ENCODE measurements at places on chromosomes 2 and 18.

GRCh38 chr2:29174937-29175336 lies 59.7 kb downstream of the CLIP4 start:
- H3K27me3 ChIP-seq, result no peaks in the 10 kb centered on the region
- H3K4me1 ChIP-seq, result peaks cover 8% of the 10 kb centered on the region
- H3K27ac ChIP-seq, result no peak overlapping the region
- H3K4me3 ChIP-seq, result no peak overlapping the region
- peaks cover 55% of the 10 kb centered on the region for H3K36me3 ChIP-seq

DNA sequence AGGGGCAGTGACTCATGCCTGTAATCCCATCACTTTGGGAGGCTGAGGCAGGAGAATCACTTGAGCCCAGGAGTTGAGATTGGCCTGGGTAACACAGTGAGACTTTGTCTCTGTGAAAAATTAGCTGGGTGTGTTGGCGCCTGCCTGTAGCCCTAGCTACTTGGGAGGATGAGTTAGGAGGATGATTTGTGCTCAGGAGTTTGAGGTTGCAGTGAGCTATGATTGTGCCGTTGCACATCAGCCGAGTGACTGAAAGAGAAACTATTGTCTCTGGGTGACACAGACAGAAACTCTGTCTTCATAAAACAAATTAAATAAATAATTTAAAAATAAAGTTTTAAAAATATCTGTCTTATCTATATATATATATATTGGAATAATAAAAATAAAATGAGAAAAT lies 1844.6 kb upstream of the PIK3C3 start:
- H3K36me3 ChIP-seq, result no peaks in the 10 kb centered on the region
- no peaks in the 10 kb centered on the region for H3K27me3 ChIP-seq
- H3K27ac ChIP-seq, result no peak overlapping the region

- H3K27ac ChIP-seq, result no peak overlapping the region
- no peak for DNase-seq
- H3K4me1 ChIP-seq, result peaks cover 10% of the 10 kb centered on the region
- H3K4me3 ChIP-seq, result no peak overlapping the region
- H3K36me3 ChIP-seq, result peaks cover 3% of the 10 kb centered on the region
Observed at GRCh38 chr18:79208906-79209305, 139.7 kb downstream of the ATP9B start.

DNA sequence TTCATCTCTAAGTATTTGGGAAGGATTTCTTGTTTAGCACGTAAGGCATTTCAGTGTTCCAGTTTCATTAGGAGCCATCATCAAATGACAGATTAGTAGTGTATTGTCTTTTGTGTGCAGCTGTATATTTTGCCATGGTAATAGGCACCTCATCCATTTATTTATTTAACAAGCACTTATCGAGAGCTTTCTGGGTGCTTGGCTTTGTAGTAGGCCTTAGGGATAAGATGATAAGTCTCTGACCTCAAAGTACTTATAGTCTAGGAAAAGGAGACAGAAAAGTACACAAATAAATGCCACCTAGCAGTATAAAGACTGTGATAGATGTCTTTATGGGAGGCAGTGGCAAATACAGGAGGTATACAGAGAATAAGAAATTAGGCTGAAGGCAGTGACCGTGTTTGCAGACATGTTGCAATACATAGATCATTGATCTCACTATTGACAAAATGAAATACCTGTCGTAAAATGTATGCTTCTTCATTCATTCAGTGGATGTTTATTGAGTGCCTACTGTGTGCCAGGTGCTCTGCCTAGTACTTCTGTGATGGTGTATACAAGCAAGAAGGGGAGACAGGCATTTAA lies 265.9 kb downstream of the SETBP1 start:
- peaks cover 5% of the 10 kb centered on the region for H3K36me3 ChIP-seq
- H3K4me1 ChIP-seq, result no peaks in the 10 kb centered on the region
- no peak for DNase-seq
- H3K27me3 ChIP-seq, result peaks cover 6% of the 10 kb centered on the region
- no peak overlapping the region for H3K27ac ChIP-seq
- H3K4me3 ChIP-seq, result no peak overlapping the region

- no peak overlapping the region for H3K4me3 ChIP-seq
- no peak overlapping the region for H3K27ac ChIP-seq
- H3K4me1 ChIP-seq, result no peaks in the 10 kb centered on the region
- H3K27me3 ChIP-seq, result peaks cover 7% of the 10 kb centered on the region
- no peak for DNase-seq
Observed at GRCh38 chr18:2091937-2092336, 479.4 kb downstream of the METTL4 start.

- peak; percentile 80 for DNase-seq
- H3K4me3 ChIP-seq, result peak overlapping the region; percentile 54
- no peak overlapping the region for H3K27ac ChIP-seq
- peaks cover 39% of the 10 kb centered on the region for H3K27me3 ChIP-seq
- H3K36me3 ChIP-seq, result no peaks in the 10 kb centered on the region
Observed at GRCh38 chr2:10832203-10832936, 19.8 kb upstream of the PDIA6 start.

- no peak overlapping the region for H3K4me3 ChIP-seq
- H3K36me3 ChIP-seq, result peaks cover 3% of the 10 kb centered on the region
- H3K4me1 ChIP-seq, result peaks cover 1% of the 10 kb centered on the region
- H3K27ac ChIP-seq, result no peak overlapping the region
- H3K27me3 ChIP-seq, result peaks cover 73% of the 10 kb centered on the region
Observed at GRCh38 chr2:46815121-46815802, 100.3 kb downstream of the MCFD2 start.

Data from effector memory CD8-positive, alpha-beta T cell (primary cell).